HCT116 (cell line): ENCODE measurements at places on chromosomes 6 and 20. TPM values are rescaled to one million over a fixed set of nuclear protein-coding genes. Genes with fewer than 3 reads are reported as not detected.

DNA sequence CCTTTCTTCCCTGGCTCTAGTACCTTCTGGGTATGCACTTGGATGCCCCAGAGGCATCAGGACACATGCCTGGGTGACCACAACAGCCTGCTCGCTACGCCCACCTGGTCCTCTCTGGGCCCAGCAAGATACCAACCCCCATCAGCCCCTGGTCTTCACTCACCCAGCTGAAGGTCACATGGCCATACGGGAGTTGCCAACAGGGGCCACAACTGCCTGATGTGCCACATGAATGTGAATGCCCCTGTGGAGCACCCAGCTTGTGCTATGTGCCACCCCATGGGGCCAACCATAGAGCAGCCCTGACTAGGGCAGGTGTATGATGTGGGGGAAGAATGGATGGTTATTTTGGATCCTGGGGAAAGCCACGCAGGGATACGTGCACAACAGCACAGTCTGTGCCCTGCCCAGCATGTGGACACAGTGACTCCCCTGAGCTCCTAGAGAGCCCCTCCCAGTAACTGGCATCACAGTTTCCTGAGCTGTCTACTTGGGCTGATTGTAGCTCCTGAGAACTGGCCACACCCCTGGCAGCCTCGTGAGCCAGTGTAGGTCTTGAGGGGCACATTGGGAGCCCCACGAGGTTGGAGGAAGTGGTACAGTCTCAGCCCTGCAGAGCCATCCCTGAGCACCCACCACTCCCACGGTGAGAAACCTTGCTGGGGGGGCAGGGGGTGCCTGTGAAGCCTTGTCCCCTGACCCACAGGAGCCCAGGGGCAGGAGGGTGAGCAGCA lies 10.5 kb upstream of the PCMTD2 start:
- no peaks in the 10 kb centered on the region for H3K36me3 ChIP-seq
- H3K4me1 ChIP-seq: no peaks in the 10 kb centered on the region
- no peak overlapping the region for H3K27ac ChIP-seq
- DNase-seq: no peak
- no peak overlapping the region for H3K4me3 ChIP-seq
- H3K27me3 ChIP-seq: peaks cover 7% of the 10 kb centered on the region; the same call in 1 of the 2 replicates

DNA sequence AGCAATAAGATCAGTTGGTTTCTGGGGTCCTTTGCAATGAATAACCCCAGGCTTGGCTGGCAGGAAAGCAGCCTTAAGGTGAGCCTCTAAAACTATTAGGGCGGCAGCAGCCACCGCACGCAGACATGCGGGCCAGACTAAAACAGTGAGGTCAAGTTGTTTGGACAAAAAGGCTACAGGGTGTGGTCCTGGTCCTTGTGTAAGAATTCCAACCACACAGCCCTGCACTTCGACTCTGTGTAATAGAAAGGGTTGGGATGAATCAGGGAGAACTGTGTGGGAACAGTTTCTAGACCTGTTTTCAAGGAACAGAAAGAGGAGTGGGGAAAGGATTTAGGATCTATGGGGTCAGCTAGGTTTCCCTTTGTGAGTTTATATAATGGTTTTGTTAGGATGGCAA lies 237.6 kb downstream of the SMOC2 start:
- no peak for DNase-seq
- peak overlapping the region; percentile 57; the same call in 1 of the 2 replicates for H3K27ac ChIP-seq
- no peaks in the 10 kb centered on the region for H3K36me3 ChIP-seq
- H3K27me3 ChIP-seq: no peaks in the 10 kb centered on the region
- H3K4me3 ChIP-seq: no peak overlapping the region

DNA sequence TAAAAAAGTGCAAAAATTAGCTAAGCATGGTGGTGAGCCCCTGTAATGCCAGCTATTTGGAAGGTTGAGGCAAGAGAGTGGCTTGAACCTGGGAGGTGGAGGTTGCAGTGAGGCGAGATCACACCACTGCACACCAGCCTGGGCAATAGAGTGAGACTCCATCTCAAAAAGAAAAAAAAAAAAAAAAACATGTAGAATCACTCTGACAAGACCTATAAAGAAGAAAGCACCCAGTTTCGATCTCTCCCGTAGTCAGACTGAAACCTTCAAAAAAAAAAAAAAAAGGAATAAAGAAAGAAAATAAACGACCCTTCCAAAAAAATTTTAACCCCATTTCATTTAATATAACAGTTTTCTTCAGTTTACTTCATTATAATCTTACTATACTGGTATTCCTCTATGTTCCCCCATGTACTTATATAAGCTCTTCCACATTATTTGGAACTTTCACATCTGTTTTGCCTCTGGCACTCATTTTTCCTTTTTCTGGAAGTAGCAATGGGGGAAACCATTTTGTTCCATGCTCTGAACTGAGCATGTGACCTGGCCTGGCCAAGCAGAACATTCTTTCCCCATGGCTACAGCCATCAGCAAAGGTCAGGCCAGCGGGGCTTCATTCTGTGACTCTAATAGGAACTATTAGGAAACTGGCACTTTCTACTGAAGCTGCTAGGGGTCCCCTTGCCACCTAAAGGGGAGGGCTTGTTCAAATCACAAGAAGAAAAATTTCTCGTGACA lies 9.6 kb downstream of the SLC18B1 start:
- no peak for DNase-seq
- no peaks in the 10 kb centered on the region for H3K27me3 ChIP-seq
- no peak overlapping the region for H3K4me3 ChIP-seq
- H3K27ac ChIP-seq: no peak overlapping the region
- peaks cover 11% of the 10 kb centered on the region; the same call in 1 of the 2 replicates for H3K36me3 ChIP-seq

DNA sequence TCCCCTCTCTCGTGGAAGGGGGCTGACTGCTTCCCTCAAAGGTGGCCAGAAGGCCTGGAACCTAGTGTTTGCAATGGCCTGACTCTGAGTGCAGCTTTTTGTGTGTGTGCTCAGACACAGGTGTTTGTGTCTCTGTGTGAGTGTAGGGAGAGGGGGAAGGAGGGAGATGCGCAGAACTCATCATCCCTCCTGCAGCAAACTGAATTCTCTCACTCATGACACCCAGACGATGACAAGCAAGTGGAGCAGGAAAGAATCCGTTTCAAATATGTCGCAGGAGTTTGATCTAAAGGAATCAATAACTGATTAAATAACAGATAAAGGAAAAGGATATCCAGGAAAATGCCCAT lies 101.4 kb downstream of the TNFAIP3 start:
- no peak overlapping the region for H3K4me3 ChIP-seq
- no peak for DNase-seq
- no peaks in the 10 kb centered on the region for H3K36me3 ChIP-seq

DNA sequence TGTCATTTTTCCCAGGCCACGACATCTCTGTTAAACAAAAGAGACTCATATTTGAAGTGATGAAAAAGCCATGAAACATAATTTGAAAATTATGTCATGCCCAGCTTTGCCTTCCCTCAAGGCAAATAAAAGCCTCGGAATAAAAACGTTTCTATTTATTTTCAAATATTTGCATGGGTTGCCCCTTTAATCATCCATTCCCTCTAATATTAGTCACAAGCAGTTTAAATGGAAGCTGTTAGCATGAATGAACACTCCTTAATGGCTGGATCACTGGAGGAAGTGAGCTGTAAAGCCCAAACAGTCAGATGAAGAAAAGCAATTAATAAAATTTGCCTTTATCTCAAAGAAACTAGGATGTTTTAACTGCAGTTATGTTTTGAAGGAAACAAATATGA lies 69.3 kb upstream of the STMND1 start:
- H3K36me3 ChIP-seq: no peaks in the 10 kb centered on the region
- H3K27me3 ChIP-seq: peaks cover 4% of the 10 kb centered on the region; the same call in 1 of the 2 replicates
- H3K27ac ChIP-seq: no peak overlapping the region
- no peak overlapping the region for H3K4me3 ChIP-seq
- DNase-seq: no peak

GRCh38 chr6:119430805-119431204 lies 81.2 kb upstream of the MAN1A1 start:
- no peaks in the 10 kb centered on the region for H3K4me1 ChIP-seq
- no peak overlapping the region for H3K27ac ChIP-seq
- no peaks in the 10 kb centered on the region for H3K36me3 ChIP-seq
- no peaks in the 10 kb centered on the region for H3K27me3 ChIP-seq
- H3K4me3 ChIP-seq: no peak overlapping the region

DNA sequence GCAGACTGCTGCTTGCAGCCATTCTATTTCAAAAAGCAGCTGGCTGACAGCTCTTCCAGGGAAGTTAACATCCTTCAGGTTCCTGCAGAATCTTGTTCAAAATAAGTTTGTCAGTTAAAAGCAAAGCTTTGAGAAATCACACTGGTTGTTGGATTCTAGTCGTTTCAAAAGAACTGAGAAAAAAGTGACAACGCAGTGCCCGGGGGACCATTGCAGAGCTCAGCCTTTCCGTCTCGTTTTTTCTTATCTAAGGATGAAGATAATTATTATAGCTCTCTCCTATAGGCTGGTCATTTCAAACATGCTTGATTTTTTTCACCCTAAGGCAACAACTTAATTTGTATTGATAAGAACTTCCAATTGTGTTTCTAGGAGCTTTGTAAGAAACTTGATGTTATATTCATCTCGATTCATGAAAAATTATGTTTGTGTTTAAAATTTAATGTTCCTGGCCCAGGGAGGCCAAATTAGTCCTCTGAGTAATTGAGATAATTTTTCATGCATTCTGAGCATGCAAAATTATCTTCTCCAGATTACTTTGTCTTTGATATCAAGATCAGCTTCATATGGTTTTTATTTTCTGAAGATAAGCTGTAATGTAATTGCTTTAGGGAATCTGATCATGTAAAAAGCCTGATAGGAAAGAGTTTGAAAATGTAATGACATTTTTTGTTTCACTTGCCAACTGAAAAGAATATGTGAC lies 58.4 kb downstream of the SNAP25 start:
- H3K27ac ChIP-seq: no peak overlapping the region
- H3K4me3 ChIP-seq: no peak overlapping the region
- H3K27me3 ChIP-seq: peaks cover 52% of the 10 kb centered on the region
- no peaks in the 10 kb centered on the region for H3K36me3 ChIP-seq
- DNase-seq: no peak

DNA sequence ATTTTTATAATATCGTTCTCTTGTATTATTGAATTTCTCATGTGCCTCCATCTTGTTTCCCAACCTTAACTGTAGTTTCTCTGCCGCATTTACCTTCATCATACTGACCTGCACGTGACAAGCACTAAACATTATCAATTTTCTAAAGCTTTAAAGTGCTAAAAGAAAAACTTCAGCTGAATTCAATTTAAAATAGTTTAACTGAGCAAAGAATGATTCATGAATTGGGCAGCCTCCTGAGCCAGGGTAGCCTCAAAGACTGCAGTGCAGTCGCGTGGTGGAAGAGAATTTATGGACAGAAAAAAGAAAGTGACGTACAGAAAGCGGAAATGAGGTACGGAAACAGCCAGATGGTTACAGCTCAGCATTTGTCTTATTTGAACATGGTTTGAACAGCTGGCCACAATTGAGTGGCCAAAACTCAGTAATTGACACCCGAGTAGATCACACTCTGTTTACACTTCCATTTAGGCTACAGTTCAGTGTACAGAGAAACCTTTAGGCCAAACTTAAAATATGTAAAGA lies 4.2 kb upstream of the ZDHHC14 start:
- H3K27me3 ChIP-seq: no peaks in the 10 kb centered on the region
- H3K4me1 ChIP-seq: peaks cover 12% of the 10 kb centered on the region
- H3K4me3 ChIP-seq: no peak overlapping the region
- H3K27ac ChIP-seq: no peak overlapping the region
- no peaks in the 10 kb centered on the region for H3K36me3 ChIP-seq

- no peaks in the 10 kb centered on the region for H3K27me3 ChIP-seq
- no peak overlapping the region for H3K4me3 ChIP-seq
- H3K4me1 ChIP-seq: no peaks in the 10 kb centered on the region
- no peak overlapping the region for H3K27ac ChIP-seq
- DNase-seq: peak; percentile 41
Observed at GRCh38 chr6:51855310-51856082, 231.9 kb downstream of the PKHD1 start.

DNA sequence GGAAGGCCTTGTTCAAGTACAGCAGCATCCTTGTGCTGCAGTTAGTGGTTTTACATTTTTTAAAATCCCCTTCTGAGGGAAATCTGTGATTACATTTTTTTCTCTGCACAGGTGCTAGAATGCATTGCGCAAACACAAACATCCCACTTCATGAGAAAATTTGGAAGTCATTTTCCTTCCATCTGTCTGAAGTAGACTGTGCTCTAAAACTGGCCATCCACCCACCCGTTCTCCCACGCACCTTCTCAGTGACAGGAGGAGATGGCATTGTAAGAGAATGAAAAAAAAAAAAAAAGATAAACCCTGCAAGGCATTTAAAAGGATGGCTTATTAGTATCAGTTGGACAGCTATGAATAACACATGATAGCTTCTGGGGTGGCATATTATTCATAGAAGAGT lies 65.0 kb downstream of the SOBP start:
- no peak overlapping the region for H3K4me3 ChIP-seq
- H3K27me3 ChIP-seq: no peaks in the 10 kb centered on the region
- no peaks in the 10 kb centered on the region for H3K36me3 ChIP-seq

GRCh38 chr6:137975188-137975940 lies 108.3 kb downstream of the TNFAIP3 start:
- H3K4me1 ChIP-seq: peaks cover 7% of the 10 kb centered on the region
- H3K36me3 ChIP-seq: no peaks in the 10 kb centered on the region
- no peaks in the 10 kb centered on the region for H3K27me3 ChIP-seq
- DNase-seq: peak; percentile 7
- H3K4me3 ChIP-seq: no peak overlapping the region

DNA sequence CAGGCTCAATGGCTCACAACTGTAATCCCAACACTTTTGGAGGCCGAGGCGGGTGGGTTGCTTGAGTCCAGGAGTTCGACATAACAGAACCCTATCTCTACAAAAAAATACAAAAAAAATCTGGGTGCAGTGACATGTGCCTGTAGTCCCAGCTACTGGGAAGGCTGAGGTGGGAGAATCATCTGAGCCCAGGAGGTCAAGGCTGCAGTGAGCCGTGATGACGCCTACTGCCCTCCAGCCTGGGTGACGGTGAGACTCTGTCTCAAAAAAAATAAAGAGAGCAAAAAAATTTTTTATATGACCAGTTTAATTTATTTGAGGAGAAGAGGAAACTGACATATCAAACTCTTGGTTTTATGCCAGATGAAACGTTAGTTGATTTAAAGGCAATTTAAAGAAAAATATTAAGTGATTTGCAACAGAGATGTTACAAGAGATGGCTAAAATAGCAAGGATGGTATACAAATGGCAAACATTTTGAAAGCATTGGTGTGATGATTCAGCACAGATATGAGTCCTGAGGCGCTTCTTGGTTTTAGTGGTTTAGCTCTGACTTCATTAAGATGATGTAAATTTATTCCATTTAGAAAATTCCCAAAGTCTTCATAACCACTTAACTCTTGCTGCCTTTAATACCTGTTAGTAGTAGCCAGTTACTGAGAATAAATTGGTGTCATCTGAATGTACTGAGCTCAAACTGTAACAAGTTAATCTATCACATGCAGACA lies 17.7 kb downstream of the GTF2H5 start:
- no peak overlapping the region for H3K4me3 ChIP-seq
- H3K27ac ChIP-seq: no peak overlapping the region
- H3K4me1 ChIP-seq: no peaks in the 10 kb centered on the region
- H3K36me3 ChIP-seq: no peaks in the 10 kb centered on the region
- no peaks in the 10 kb centered on the region for H3K27me3 ChIP-seq

GRCh38 chr20:57211406-57211805 lies 55.0 kb downstream of the BMP7 start:
- H3K27me3 ChIP-seq: peaks cover 11% of the 10 kb centered on the region; the same call in 1 of the 2 replicates
- H3K4me1 ChIP-seq: peaks cover 48% of the 10 kb centered on the region
- no peak for DNase-seq

GRCh38 chr6:98971303-98971702 lies 23.6 kb upstream of the FBXL4 start:
- H3K27me3 ChIP-seq: peaks cover 6% of the 10 kb centered on the region; the same call in 1 of the 2 replicates
- no peak overlapping the region for H3K27ac ChIP-seq
- H3K36me3 ChIP-seq: no peaks in the 10 kb centered on the region
- H3K4me3 ChIP-seq: no peak overlapping the region
- no peak for DNase-seq

Gene RIOK1
- total RNA-seq: 39.0 TPM

Gene ORC3
- total RNA-seq: 34.2 TPM

Gene DZANK1
- 1.7 TPM for total RNA-seq

Gene SIRPA
- 15.3 TPM for total RNA-seq

Gene TCF21
- 0.20 TPM for total RNA-seq

Gene POM121L2
- not detected for total RNA-seq
